Upper lobe of left lung (tissue), 6 donors: ENCODE measurements at places on chromosomes 11 and 22. TPM values are rescaled to one million over a fixed set of nuclear protein-coding genes. Genes with fewer than 3 reads are reported as not detected.

THY1 gene
- total RNA-seq, result 0.39 TPM

C11orf97 gene
- 0.31 TPM for total RNA-seq

RCOR2 gene
- total RNA-seq, result not detected

SLC36A4 gene
- 15.6 TPM for total RNA-seq

KRTAP5-2 gene
- total RNA-seq, result not detected

GAL3ST1 gene
- 4.0 TPM for total RNA-seq

SCGB2A2 gene
- not detected for total RNA-seq

SYT9 gene
- not detected for total RNA-seq

MUC5B gene
- total RNA-seq, result 4.2 TPM

GLB1L2 gene
- 7.2 TPM for total RNA-seq

SNAP29 gene
- 10.2 TPM for total RNA-seq

OR4D5 gene
- total RNA-seq, result not detected

GRCh38 chr22:17606496-17606895, 22.1 kb downstream of the ATP6V1E1 start:
- DNase-seq, result no peak

- no peak for DNase-seq
Measured at GRCh38 chr11:27421819-27422494, 50.6 kb downstream of the LGR4 start.

- DNase-seq, result no peak
Measured at GRCh38 chr11:37422511-37422910, 824.5 kb upstream of the RAG2 start.

GRCh38 chr22:39132871-39133524, 19.5 kb downstream of the CBX7 start:
- peak; percentile 58 for DNase-seq

DNA sequence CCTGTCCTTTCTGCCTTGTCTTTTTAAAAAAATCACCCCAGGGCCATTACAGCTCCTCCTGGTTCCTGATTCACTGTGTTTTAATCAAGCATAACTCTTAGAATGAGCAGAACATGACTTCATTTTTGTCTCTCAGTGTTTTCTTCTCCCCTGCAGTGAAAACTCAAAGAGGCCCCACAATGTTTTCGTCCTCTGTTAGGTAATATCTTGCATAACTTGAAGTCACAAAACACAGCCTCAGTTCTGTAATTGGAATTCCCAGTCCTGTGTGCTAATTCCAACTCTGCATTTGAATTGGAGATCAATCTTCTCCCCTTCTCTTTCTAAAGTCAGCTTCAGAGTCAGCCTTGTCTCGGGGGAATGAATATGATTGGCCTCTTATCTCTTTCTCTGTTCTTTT, 186.5 kb upstream of the NAV2 start:
- no peak for DNase-seq

GRCh38 chr22:31752096-31752847, 1.5 kb upstream of the DEPDC5 start:
- DNase-seq, result no peak

DNA sequence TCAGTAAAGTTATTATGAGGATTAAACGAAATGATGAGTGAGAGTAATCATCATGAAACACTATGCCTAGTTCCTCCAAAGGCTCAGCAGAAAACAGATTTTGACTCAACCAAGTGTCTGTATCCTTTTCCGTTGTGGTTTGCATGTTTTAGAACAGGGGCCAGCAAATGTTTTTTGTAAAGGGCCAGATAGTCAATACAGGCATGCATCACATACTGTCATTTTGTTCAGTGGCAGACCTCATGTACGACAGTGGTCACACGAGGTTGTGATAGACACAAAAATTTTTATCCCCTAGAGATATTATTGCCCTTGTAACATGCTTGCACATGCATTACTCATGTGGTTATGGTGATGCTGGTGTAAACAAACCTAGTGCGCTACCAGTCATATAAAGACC, 81.9 kb upstream of the SLC25A18 start:
- DNase-seq, result no peak

DNA sequence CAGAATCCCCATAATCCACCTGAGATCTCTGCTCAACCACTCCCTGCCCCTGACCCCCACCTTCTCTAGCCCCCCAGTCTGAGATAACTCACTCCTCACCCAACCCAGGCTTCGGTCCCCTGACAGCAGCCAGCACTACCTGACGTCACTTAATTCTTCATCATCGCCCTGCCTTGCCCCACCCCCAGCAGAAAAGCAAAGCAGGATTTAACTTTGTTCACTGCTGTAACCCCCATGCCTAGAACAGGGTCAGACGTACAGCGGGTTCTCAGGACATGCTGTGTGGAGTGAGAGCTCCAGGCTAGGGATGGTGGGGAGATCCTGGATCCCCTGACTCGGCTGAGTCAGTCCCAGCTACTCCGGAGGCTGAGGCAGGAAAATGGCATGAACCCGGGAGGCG, 45.8 kb downstream of the ELFN2 start:
- no peak for DNase-seq

GRCh38 chr22:45268958-45269844, 15.5 kb upstream of the UPK3A start:
- peak; percentile 81 for DNase-seq

- DNase-seq, result no peak
Measured at GRCh38 chr11:1822648-1823375, 12.0 kb upstream of the SYT8 start.

GRCh38 chr11:116274521-116274920, 498.3 kb downstream of the BUD13 start:
- DNase-seq, result no peak

DNA sequence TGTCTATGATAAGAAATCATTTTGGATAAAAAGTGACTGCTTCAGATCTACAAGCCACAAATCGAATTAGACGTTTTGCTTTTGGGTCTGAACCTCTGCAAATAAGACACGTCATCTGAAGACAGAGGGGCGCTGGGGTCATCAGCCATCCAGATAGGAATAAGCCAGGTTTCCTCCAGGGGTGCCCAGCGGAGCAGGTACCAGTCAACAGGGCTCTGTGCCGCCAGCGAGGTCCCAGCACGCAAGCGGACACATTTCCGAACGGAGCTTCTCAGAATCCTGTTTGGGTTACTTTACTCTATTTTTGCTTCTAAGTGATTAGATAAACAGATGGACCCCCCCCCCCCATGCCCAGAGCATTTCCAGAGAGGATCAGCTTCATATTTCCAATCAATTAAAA, 873.8 kb downstream of the BRD1 start:
- peak; percentile 17 for DNase-seq

DNA sequence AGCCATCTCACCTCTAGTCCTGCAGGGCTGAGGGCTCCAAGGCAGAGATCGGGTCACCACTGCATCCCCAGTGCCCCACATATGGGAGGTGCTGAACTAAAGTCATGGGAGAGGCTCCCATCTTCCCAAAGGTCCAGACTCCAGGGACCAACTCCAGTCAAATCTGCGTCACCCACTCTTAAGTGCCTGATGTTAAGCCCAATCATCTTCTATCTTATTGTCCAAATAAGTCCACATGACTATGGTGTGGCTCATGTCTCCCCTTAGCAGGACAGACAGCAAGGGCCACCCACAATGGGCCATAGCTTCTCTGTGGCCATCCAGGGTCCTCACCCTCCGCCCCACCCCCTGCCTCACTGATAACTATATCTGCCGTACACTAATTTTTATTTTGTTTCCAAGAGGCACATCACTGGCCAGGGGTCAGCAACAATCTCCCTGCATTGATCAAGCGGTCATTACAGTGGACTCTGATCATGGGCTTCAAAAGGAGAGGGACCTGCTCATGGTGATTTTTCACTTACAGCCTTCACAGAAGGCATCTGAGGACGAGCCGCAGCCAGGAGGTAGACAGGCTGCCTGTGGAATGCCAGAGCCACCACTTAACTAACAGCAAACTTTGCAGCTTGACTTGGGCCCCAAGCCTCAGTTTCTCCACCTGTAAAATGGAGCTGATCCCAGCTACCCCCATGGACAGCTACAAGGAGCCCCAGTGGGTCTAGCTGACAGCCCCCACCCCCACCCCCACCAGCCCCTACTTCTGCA, 23.3 kb downstream of the MYH9 start:
- no peak for DNase-seq

DNA sequence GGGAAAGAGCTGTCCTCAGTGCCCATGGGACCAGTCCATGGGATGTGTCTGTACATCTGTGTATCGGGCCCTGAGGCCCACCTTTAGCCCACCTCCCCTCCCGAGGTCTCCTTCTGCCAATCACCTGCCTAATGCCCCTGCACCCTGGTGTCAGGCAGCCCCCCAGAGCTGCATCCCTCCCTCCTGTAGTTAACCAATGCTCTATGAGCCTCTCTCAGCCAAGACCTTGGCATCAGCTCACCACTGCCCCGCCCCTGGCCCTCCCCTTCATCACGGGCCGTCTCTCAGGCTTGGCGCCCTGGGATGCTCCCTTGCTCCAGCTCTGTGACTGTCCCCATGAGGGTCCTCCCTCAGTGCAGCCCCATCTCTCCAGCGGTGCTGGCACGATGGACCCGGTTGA, 18.5 kb downstream of the MGAT3 start:
- no peak for DNase-seq

- no peak for DNase-seq
Measured at GRCh38 chr11:61609980-61610366, 29.1 kb upstream of the SYT7 start.

GRCh38 chr11:75338516-75339208, 12.8 kb downstream of the ARRB1 start:
- DNase-seq, result no peak

DNA sequence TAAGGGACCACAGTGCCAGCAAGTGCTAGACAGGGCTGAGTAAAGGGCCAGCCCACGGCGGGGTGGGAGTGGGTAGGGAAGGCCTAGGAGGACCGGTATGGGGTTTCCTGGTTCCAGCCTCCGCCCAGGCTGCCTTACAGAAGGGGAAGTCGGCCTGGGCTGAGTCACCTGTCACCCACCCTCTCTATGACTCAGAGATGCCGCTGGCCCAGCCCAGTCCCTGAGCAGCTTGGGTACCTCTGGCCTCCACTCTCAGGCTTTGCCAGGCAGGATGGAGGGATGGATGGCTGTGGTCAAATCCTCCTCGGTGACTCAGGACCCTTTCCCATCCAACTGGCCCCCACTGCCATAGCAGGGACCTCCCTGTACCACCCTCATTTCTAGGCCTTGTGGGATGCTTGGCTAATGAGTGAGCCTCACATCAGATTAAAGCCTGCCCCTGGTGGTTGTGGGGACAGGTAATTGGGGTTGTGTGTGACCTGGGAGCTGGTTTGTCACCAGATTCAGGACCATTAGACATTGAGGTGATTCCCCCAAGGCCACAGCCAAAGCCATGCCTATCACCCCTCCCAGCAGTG, 13.9 kb downstream of the SLC35E4 start:
- DNase-seq, result peak; percentile 57

GRCh38 chr11:64233913-64234586, at the start of gene VEGFB:
TSS of gene VEGFB (plus strand) at chr11:64234584. CDS start at chr11:64234834, 250 bp downstream.
- peak; percentile 84 for DNase-seq

GRCh38 chr11:131978351-131978750, 607.9 kb downstream of the NTM start:
- no peak for DNase-seq

- DNase-seq, result no peak
Measured at GRCh38 chr11:132365650-132366049, 995.2 kb downstream of the NTM start.

- DNase-seq, result no peak
Measured at GRCh38 chr11:116787436-116787785, 412 bp downstream of the ZPR1 start.

DNA sequence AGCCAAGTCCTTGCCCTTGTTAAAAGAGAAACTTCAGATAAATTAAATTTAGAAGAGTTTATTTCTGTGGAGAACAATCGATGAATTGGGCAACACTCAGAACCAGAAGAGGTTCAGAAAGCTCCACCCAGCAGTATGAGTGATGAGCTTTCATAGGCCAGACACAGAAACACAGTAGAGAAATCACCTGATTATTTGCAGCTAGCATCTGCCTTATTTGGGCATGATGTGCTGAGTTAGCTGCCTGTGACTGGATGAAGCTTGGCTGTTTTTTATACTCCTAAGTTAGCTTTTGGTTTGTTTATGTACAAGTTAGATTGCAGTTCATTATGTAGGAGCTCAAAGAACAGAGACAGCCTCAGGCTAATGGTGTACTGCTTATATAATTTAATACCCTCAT, 269.5 kb upstream of the SESN3 start:
- no peak for DNase-seq

GRCh38 chr11:30579415-30580175, 6.6 kb downstream of the MPPED2 start:
- DNase-seq, result no peak
